GM12878 (cell line): ENCODE measurements at places on chromosomes 1 and 21. TPM values are rescaled to one million over a fixed set of nuclear protein-coding genes. Genes with fewer than 3 reads are reported as not detected.
A peak's percentile ranks its signal among the peaks of the same experiment; 100 is the strongest.

NHLH1 gene
- total RNA-seq, result 0.80 and 0.85 TPM in 2 replicates

DNA sequence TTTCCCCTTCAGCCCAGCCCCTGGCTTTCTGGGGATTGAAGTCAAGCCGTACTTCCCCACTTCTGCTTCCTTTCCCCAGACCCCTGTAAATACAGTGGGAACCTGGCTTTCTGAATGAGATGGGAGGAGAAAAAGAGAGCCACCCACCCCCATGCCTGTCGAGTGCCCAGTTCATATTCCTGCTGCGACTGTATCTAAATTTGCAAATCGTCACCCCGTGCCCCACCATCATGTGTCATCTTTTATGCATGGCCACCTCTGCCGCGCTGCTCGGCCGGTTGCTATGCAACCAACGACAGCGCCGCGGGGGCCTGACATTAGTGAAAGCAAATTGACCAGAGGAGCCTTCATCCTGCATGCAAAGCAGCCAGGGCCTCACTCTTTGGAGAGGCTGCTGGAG is 143.0 kb downstream of the ELAVL4 start:
- H3K4me1 ChIP-seq, result 0 out of 2 replicates have a peak, but pooled peaks cover 3% of the 10 kb centered on the region
- no peaks in the 10 kb centered on the region for H3K27me3 ChIP-seq
- no peak for DNase-seq
- no peak overlapping the region for H3K27ac ChIP-seq
- H3K4me3 ChIP-seq, result no peak overlapping the region

GRCh38 chr1:246081856-246082668 is 425.0 kb downstream of the SMYD3 start:
- H3K27me3 ChIP-seq, result no peaks in the 10 kb centered on the region
- no peak for DNase-seq
- H3K4me3 ChIP-seq, result no peak overlapping the region

DNA sequence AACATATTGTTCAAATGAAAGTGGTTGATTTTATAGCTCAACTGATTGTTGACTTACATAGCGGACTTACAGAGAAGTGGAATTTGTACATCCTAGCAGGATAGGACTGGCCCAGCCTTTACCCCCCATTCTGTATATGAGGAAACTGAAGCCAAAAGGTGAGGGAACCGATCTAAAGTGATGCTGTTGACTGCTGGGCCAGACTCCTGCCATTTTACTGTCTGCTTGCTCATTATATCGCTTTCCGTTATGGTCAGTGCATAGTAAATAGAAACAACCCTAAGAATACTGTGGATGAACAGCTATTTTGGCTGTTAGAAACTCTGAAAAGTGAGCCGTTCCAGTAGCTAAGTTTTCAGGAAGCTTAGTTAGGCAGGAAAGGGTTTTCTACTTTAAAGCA is 31.9 kb downstream of the PRDM2 start:
- H3K4me1 ChIP-seq, result peaks cover 52% of the 10 kb centered on the region
- H3K4me3 ChIP-seq, result peak overlapping the region; percentile 54
- DNase-seq, result no peak
- 0 out of 2 replicates have a peak, but pooled peaks cover 4% of the 10 kb centered on the region for H3K36me3 ChIP-seq
- H3K27ac ChIP-seq, result peak overlapping the region; percentile 98

DNA sequence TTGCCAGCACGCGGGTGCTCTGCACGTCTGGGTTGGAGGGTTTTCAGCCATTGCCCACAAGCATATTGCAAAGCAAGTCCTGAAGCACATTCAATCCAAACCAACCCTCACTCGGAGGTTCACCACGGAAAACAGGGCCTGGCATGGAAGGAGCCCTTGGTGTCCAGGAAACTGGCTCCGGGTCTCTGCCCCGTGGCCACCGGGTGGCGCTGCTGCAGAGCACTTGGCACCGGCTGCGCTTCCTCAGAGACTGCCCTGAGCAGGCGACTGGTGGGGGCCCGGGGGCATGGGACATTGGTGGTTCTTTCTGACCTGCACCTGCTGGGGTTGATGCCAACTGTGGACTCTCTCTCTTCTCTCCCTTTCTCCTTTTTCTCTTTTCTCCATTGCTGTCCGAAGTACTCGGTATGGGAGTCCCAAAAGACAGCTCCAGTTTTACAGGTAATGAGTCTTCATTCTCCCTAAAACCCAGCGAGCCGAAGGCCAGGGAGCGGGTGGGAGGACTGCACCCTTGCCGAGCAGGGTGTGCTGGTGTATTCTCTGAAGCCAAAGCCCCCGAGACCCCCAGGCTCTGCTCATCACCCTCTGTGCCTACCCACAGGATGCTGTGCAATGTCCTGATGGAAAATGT is 4.1 kb upstream of the KCNAB2 start:
- peaks cover 7% of the 10 kb centered on the region for H3K4me1 ChIP-seq
- H3K4me3 ChIP-seq, result no peak overlapping the region
- no peak for DNase-seq
- H3K27me3 ChIP-seq, result no peaks in the 10 kb centered on the region

GRCh38 chr1:156483397-156483796 is 17.2 kb downstream of the MEF2D start:
- no peak overlapping the region for H3K4me3 ChIP-seq
- DNase-seq, result no peak
- H3K27ac ChIP-seq, result no peak overlapping the region

DNA sequence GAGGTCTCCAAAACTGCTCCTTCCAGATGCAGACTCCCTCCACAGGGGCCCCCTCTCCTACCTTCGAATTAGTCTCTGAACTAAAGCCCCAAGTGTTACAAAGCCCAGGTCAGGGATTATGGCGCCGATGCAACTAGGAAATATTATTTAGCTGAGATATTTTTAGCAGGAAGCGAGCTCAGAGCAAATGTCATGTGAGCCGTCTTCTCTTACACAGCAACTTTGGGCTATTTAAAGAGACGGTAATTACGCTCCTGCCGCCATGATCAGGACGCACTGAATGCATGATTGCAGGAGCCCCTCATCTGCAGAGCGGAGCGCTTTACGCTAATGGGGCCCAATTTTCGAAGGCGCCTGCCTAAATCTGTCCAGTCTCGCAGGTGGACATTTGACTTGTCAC is 55.3 kb upstream of the TARDBP start:
- no peaks in the 10 kb centered on the region; the same call in 1 of the 2 replicates for H3K27me3 ChIP-seq
- no peak overlapping the region for H3K27ac ChIP-seq
- H3K4me3 ChIP-seq, result no peak overlapping the region

- no peaks in the 10 kb centered on the region; the same call in 1 of the 2 replicates for H3K27me3 ChIP-seq
- no peak for DNase-seq
- H3K4me3 ChIP-seq, result no peak overlapping the region
- no peaks in the 10 kb centered on the region for H3K36me3 ChIP-seq
- H3K4me1 ChIP-seq, result no peaks in the 10 kb centered on the region
Measured at GRCh38 chr1:63064135-63064534, 258.2 kb upstream of the FOXD3 start.
